ENCODE measurements at places on chromosomes 1 and 21.

DNA sequence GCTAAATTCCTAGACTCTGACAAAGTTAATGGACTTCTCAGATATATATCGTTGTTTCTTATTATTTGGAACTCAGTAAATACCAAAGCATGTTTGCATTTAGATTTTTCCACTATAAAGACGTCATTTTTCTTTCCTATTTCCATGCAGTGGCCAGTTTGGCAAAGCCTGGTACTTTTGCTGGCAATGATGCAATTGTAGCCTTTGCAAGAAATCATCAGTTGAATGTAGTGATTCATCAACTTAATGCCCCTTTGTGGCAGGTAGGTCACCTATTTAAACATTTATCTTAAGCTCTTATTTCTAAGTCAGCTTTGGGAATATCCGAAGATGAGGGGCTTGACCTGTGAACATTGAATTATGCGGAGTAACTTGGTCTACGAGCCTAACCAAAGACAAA is 12.0 kb downstream of the OTUD3 start:
- no peak for DNase-seq

DNA sequence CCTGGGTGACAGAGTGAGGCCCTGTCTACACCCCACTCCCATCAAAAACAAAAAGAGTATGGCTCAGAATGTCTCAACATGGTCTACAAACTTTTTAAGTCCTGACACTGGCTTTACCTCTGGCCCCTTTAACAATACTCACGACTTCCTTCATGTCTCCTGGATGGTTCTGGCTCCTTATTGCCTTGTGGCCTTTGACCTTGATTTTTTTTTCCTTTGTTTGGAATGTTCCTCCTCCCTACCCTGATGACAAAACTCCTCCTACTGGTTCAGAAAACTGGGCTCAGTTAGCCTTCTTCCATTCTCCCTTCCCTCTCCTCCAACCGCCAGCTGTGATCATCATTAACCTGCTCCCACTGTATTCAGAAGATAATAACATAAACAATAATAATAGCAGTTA is 4.6 kb upstream of the SOAT1 start:
- DNase-seq: no peak

- DNase-seq: no peak
Measured at GRCh38 chr1:202589190-202589930, 120.9 kb downstream of the SYT2 start.

DNA sequence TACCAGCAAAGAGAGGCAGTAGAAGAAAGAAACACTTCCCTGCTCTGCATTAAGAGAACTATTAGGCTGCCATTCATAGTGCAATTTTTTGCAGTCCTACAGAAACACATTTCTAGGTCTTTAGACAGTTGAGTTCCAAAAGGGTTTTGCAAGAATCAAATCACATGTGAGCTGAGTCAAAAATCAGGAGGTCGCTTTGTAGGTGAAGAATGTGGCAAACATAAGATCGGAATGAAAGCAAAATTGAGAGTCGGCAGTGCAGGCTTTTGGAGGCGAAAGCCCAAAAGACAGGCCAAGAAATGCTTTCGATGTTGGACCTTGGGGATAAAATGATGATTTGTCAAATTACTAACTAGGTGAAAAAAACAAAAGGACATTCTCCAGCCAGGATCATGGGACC is 213.5 kb upstream of the NRIP1 start:
- no peak for DNase-seq

DNA sequence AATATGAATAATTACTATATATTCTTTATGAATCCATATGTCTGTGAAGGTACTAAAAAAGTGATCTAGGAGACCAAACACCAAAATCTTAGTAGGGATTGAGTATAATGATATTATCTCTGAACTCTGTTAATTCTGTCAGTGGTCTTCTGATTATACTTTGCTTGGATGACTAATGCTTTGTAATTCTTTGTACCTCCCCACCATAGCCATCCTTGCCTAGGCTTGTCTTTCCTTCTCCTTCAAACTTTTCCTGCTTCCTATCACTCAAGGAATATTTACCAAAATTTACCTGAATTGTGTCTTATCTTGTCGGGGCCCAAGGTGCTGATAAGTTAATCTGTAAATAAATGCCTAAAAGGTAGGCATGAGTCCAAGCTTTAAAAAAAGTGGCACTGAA is 845 bp upstream of the RGS5 start:
- no peak for DNase-seq

DNA sequence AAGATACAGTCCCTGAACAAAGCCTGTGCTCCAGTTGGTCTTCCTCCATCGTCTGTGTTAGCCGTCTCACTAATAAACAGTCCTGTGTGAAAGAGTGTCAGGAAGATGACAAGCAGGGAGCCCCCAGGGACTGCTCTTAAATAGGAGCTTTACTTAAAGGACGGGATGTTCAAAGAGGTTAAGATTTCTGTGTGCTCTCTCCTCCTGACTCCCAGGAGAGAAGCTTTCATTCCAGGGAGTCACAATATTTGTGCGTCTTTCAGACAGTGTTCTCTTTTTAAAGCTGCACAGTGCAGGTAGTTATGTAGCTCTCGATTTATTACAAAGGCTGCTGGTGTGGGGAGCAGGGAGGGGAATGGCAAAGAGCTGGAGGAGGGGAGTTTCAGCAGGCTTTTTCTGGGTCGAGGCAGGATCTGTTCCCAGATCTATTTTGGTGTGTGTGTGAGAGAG is 43.5 kb downstream of the STYXL2 start:
- no peak for DNase-seq

- DNase-seq: no peak
Measured at GRCh38 chr1:225479996-225480720, 52.3 kb upstream of the LBR start.

DNA sequence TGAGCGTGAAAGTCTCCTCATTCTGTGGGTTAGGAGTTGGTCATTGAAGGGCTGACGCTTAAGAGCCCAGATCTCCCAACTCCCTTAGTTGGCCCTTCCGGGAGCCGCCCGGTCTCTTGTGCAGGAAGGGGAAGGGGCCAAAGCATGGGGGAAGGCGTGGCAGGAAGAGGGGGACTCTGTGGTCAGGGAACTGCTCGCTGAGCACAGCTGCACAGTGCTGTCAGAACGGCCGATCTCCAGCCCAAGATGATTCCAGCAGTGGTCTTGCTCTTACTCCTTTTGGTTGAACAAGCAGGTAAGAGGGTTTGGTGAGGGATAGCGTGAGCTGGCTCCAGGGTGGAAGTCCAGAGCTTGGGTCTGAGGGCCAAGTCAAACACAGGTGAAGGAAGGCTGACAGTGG is at the start of gene FCER1G:
TSS of gene FCER1G (plus strand) at position 220 of the 400 bp plus-strand sequence. CDS start at position 247, 27 bp downstream.
- DNase-seq: peak; percentile 50

GRCh38 chr1:40530735-40531380 is 579 bp upstream of the ZNF684 start:
- no peak for DNase-seq

DNA sequence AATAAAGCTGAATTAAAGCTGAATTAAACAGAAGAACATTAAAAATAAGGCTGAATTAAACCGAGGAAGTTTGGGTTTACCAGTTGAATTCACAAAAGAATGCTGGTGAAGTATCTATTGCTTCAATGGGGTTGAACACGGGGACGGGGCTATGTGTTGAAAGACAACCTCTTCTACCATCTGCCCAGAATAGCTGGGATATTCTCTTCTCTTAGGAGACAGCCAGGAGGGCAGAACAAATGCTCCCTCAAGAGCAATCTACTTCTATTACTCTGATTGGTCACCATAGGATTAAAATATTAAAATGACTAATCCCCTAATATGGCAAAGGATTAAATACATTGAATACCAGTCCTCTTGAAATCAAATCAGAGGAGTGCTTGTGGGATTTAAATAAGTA is 68.4 kb downstream of the LPGAT1 start:
- no peak for DNase-seq

- DNase-seq: no peak
Measured at GRCh38 chr1:248755517-248755916, at the start of gene LYPD8. Gene LYPD8 (minus strand): TSS chr1:248755759. CDS start chr1:248751081, 4,678 bp downstream.

- no peak for DNase-seq
Measured at GRCh38 chr1:178341261-178341956, 155.4 kb downstream of the CLEC20A start.

- DNase-seq: no peak
Measured at GRCh38 chr21:16196001-16196400, 466.2 kb downstream of the USP25 start.

- DNase-seq: no peak
Measured at GRCh38 chr1:226976276-226976977, 36.3 kb downstream of the COQ8A start.

DNA sequence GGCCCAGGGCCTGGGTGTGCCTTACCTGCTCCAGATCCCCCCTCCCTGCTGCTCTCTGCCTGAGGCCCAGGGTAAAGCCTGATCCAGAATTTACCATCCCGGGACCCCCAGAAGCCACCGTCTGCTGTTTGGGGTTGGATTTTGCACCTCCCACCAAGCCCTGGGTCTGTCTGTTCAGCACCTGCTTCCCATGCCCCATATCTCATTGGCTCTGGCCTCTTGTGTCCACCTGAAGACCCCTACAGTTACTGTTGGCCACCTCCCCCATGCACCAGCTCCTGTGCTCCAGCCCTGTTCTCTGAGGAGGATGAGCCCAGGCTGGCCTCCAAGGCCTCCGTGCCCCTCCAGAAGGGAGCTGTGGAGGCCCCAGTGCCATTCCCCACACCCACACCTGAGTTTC is 113.9 kb downstream of the GRIK3 start:
- DNase-seq: no peak

DNA sequence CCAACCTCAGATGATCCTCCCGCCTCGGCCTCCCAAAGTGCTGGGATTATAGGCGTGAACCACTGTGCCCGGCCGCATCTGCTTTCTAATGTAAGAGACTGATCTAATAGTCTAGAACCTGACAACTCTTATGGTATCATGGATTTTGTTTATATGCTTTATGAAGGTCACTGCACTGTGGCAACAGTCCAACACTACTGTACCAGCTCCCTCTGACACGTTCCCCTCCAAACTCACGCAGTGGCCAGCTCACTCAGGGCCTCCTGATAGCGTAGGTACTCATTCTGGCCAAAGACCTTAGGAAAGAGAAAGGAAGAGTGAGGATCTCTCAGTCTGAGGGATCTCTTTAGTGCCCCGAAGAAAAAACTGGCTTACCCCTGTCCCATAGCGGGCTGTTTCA is 6.0 kb upstream of the CFAP141 start:
- DNase-seq: no peak

GRCh38 chr1:31675161-31675560 is 28.7 kb downstream of the COL16A1 start:
- no peak for DNase-seq

GRCh38 chr1:181087400-181087901 is 1.0 kb upstream of the IER5 start:
- DNase-seq: peak; percentile 78

- no peak for DNase-seq
Measured at GRCh38 chr1:219566951-219567947, 45.7 kb downstream of the ZC3H11B start.

- DNase-seq: no peak
Measured at GRCh38 chr1:152198982-152199381, 25.0 kb downstream of the HRNR start.

DNA sequence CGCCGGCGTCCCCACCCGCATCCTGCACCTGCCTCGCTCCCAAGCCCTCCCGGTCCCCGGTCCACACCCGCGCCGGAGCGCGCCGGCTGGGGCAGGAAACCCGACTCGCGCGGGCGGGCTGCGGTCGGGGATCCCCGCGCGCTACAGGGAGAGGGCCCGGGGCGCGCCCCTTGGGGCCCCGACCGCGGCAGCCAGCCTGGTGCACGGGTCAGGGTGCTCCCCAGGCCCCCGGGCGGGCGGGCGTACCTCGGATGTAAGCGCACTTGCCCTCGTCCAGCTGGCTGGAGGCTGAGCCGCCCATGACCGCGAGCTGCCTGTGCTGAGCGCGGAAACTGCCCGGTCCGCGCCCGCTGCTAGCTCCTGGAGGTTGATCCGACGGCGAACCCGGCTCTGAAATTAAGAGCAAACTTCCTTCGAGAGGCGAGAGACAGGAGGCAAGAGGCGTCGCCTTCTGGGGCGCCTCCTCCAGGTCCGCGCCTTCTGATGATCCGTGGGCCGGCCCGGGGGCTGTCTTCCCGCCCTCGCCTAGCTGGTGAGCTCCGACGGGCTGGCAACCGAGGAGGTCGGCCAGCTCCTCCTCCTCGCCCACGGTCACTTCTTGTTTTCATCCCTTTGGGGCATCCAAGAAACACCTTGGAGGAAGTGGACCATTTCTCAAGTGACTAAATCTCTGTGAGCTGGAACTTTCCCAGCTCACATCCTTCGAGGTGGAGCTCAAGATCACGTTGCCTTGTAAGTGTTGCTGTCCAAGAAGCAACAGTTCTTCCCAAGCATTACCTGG is at the start of gene NIBAN1:
TSS of gene NIBAN1 (minus strand) at position 453 of the 781 bp plus-strand sequence. CDS start at position 301, 152 bp downstream.
- DNase-seq: peak; percentile 51

- DNase-seq: no peak
Measured at GRCh38 chr1:44862829-44863401, 19.9 kb upstream of the PTCH2 start.

- DNase-seq: no peak
Measured at GRCh38 chr1:16173447-16174260, 17.8 kb upstream of the EPHA2 start.

DNA sequence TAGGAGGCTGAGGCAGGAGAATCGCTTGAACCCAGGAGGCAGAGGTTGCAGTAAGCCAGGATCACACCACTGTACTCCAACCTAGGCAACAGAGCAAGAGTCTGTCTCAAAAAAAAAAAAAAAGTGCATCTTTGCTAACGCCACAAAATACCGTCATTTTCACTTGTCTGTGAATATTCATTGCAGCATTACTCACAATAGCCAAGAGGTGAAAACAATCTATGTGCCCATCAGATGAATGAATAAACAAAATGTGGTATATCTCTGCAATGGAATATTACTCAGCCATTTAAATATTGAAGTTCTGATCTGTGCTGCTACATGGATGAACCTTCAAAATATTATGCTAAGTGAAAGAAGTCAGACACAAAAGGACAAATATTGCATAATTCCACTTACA is 7.9 kb upstream of the TIAM1 start:
- DNase-seq: no peak

GRCh38 chr21:36915014-36915695 is 51.3 kb downstream of the HLCS start:
- DNase-seq: no peak

GRCh38 chr1:224301391-224301790 is 28.6 kb downstream of the NVL start:
- no peak for DNase-seq
